A549 treated with GW870086 at 1 μM for 4 hours (cell line): ENCODE measurements at places on chromosomes 1 and 21. TPM values are rescaled to one million over a fixed set of nuclear protein-coding genes. Genes with fewer than 3 reads are reported as not detected.

The ANGEL2 gene
- total RNA-seq: 14.6 to 18.9 TPM (median 16.9 TPM) in 5 replicates

The ADORA3 gene
- total RNA-seq: not detected in 5 replicates

The FAM229A gene
- 2.7 to 4.6 TPM (median 3.3 TPM) in 5 replicates for total RNA-seq

The RNF187 gene
- total RNA-seq: 58.0 to 81.7 TPM (median 80.0 TPM) in 5 replicates

The WNT9A gene
- total RNA-seq: 6.1 to 8.5 TPM (median 7.8 TPM) in 5 replicates

The CCDC185 gene
- 0.06 to 0.14 TPM (median 0.08 TPM) in 3 of 5 replicates, not detected in the others for total RNA-seq

The OR2G6 gene
- total RNA-seq: not detected in 5 replicates

The KCNN3 gene
- total RNA-seq: 0.02 to 0.19 TPM (median 0.07 TPM) in 4 of 5 replicates, not detected in the other

The C1orf174 gene
- total RNA-seq: 22.3 to 26.0 TPM (median 24.6 TPM) in 5 replicates

The ALX3 gene
- not detected in 5 replicates for total RNA-seq

The FAM151A gene
- total RNA-seq: 0.07 to 0.18 TPM (median 0.13 TPM) in 4 of 5 replicates, not detected in the other

The SMYD2 gene
- total RNA-seq: 27.1 to 37.5 TPM (median 36.4 TPM) in 5 replicates

The CDCA8 gene
- total RNA-seq: 44.9 to 49.2 TPM (median 46.5 TPM) in 5 replicates

The SLC44A5 gene
- total RNA-seq: 0.03 to 0.07 TPM (median 0.05 TPM) in 4 of 5 replicates, not detected in the other

The SMPDL3B gene
- 1.3 to 2.3 TPM (median 1.5 TPM) in 5 replicates for total RNA-seq

The KCNE2 gene
- not detected in 5 replicates for total RNA-seq

The SDC3 gene
- 7.9 to 9.7 TPM (median 8.3 TPM) in 5 replicates for total RNA-seq

The MYOG gene
- not detected in 5 replicates for total RNA-seq

The WLS gene
- 15.3 to 20.9 TPM (median 17.0 TPM) in 5 replicates for total RNA-seq

The GJA9 gene
- 0.06 to 0.08 TPM (median 0.07 TPM) in 3 of 5 replicates, not detected in the others for total RNA-seq

The KCNC4 gene
- 2.1 to 4.7 TPM (median 4.3 TPM) in 5 replicates for total RNA-seq

The F13B gene
- total RNA-seq: 0.06 to 0.09 TPM (median 0.08 TPM) in 3 of 5 replicates, not detected in the others

The ARHGAP30 gene
- total RNA-seq: 0.07 to 0.14 TPM (median 0.10 TPM) in 4 of 5 replicates, not detected in the other

The PADI1 gene
- total RNA-seq: 1.2 to 2.4 TPM (median 1.4 TPM) in 5 replicates

The KRTAP19-3 gene
- total RNA-seq: not detected in 5 replicates

The EFCAB7 gene
- total RNA-seq: 1.8 to 3.1 TPM (median 2.8 TPM) in 5 replicates

The HNRNPU gene
- 313 to 395 TPM (median 344 TPM) in 5 replicates for total RNA-seq

The FCGR1A gene
- total RNA-seq: not detected in 5 replicates

The ESPN gene
- total RNA-seq: 0.29 to 0.94 TPM (median 0.42 TPM) in 5 replicates

The EPHA10 gene
- 0.96 to 2.1 TPM (median 1.3 TPM) in 5 replicates for total RNA-seq

The ATP6V1G3 gene
- total RNA-seq: not detected in 5 replicates

The FYB2 gene
- not detected in 5 replicates for total RNA-seq
